ENCODE measurements at places on chromosomes 7 and 10.

DNA sequence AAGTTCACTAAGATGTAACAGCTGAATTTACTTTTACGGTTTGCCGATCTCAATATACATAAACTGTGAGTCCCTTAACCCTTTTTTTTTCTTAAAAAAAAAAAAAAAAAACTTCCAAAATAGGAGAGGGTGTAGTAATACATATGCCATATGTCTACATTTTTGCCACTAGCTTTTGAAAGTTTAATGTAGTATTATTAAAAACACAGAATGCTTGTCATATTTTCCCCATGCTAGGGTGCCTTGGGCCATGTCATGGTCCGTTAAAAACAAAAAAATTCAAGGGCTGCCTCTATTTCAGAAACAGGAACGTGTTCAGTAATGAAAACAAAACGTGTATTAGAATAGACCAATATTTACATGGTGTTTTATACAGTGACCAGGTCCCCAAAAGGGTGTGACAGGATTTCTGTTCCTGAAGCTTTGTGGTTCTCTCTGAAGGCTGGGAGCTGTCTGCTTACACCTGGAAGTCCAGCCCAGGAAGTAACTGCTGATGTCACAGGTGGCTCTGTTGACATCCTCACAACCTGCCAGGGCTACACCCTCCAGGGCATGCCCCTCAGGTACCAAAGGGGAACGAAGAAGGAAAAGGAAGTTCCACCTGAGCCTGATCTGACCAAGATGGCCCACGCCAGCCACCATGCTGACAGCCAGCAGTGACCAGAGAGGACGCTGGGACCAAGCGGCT lies 79.0 kb downstream of the COBL start:
- DNase-seq = no peak

GRCh38 chr10:34615770-34616169 lies 199.3 kb downstream of the PARD3 start:
- no peak for DNase-seq

GRCh38 chr7:124444696-124445480 lies 320.7 kb downstream of the GPR37 start:
- no peak for DNase-seq

GRCh38 chr7:84226759-84227158 lies 32.2 kb upstream of the SEMA3A start:
- DNase-seq = no peak

- DNase-seq = no peak
Measured at GRCh38 chr7:54960517-54960916, 58.3 kb upstream of the EGFR start.

DNA sequence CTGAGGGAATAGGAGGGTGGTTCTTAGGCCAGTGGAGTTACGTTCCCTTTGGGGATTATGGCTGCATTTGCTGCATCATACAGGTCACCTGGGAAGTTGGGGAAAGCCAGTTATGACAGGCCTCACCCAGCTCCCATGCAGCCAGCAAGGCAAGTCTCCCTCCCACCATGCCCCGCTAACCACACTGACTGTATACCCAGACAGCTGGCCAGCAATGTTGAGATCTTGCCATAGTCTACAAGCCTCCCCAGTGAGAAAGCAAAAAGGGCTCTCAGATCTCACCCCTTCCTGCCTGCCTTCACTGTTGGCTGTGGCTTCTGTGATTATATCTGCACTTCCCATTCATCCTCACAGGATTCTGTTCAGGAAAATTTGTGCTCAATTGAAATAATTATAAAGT lies 133.3 kb upstream of the HGF start:
- no peak for DNase-seq

DNA sequence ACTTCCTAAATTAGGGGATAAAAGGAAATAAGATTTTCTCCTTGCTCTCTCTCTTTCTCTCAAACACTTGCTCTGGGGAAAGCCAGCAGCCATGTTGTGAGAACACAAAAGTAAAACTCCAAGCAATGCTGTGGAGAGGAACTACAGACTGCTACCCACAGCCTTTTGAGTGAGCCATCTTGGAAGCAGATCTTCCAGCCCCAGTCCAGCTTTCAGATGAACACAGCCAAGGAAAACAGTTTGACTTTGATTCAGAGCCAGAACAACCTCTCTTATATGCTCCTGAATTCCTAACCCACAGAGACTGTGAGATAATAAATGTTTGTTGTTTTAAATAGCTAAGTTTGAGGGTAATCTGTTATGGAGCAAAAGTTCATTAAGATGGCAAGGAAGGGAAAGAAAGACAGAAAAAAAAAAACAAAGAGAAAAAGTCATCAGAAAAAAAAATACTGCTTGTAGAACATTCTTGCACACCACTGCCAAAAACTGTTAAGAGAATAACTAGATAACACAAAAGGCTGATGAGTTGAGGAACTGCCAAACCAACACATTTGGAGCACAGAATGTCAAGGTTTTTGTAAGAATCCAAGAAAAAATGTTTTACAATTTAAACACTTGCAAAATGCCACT lies 20.9 kb upstream of the PRKAR2B start:
- DNase-seq = no peak

DNA sequence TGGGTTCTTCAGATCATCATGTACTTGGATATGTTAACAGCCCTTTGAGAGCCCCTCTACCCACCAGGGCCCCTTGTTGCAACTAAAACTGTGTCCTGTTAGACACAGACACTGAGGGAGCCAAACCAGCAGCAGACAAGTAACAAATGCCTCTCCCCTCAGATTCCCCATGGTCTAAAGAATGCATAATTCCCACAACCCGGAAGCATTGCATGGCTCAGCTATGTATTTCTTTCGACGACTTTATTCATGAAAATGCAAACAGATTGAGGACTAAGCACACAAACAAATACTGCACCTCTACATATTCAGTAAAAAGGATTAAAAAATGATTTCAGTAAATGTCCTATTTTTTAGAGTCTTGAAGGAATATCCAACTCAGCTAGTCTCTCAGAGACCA lies 70.1 kb upstream of the HECW1 start:
- DNase-seq = no peak

GRCh38 chr10:10745291-10745690 lies 272.4 kb upstream of the CELF2 start:
- no peak for DNase-seq

DNA sequence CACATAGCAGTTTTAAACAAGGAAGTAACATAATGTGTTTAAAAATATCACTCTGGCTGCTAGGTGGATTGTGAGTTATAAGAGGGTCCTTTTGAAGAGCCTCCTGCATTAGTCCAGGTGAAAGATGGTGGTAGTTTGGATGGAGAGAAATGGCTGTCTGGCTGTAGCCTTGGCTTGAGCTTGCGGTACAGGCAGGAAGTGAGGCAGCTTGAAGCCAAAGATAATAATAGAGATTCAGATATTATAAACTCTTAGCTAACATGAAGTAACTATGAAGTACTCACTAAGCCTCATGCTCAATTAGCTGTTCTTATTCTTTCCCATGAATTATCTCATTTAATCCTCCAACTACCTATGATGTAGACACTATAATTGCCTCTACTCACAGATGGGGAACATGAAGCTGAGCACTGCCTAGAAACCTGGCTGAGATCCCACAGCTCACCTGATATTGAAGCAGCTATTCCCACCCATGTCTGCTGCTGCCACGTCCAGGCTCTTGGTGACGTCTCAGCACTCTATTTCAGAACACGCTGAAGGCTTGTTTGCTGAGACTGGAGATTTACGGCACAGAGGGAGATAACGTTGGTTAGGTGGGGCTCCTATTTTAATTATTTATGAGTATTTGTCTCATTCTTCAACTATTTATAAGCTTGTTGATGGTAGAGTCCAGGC lies 10.4 kb downstream of the C10orf120 start:
- no peak for DNase-seq
